ENCODE measurements at places on chromosomes 16 and 17.

DNA sequence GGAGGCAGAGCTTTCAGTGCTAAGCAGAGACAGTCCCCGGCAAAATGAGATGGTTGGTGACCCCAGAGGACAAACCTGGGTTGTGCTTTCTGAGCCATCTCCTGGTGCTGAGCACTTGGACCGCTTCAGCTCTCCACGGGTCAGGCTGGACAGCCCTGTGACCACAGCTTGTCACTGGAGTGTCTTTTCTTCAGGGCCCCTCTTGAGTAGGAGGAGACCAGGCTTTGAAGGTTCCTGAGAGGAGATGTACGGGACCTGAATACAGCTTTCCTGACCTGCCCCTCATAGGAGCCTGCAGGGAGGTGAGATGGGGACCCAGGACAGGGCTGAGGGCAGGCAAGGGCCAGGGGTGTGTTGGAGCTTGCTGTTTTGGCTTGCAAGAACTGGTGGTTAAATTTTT, 17.8 kb upstream of the ADGRG1 start:
- DNase-seq, result no peak

DNA sequence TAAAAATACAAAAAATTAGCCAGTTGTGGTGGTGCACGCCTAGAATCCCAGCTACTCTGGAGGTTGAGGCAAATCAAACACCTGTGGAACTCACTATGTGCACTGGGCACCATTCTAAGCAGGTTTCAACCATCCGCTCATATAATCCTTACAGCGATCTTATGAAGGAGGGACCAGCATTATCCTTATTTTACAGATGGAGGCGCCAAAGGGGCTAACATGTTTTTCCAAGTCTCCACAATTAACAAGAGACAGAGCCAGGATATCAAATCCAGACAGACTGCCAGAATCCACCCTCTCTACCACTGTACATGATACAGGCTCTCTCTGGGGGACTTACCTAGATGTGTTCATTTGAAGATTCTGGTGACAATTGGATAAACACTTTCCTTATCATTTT, 479.0 kb downstream of the XYLT1 start:
- no peak for DNase-seq

GRCh38 chr17:48054238-48055185, 6.4 kb downstream of the NFE2L1 start:
- DNase-seq, result peak; percentile 96

- no peak for DNase-seq
Measured at GRCh38 chr16:68907297-68907696, 64.0 kb downstream of the TANGO6 start.

GRCh38 chr16:77364770-77365169, 70.1 kb downstream of the ADAMTS18 start:
- DNase-seq, result no peak

GRCh38 chr17:278055-278675, 74.4 kb downstream of the RPH3AL start:
- no peak for DNase-seq

- DNase-seq, result no peak
Measured at GRCh38 chr17:10195090-10195805, 3.2 kb downstream of the GAS7 start.

DNA sequence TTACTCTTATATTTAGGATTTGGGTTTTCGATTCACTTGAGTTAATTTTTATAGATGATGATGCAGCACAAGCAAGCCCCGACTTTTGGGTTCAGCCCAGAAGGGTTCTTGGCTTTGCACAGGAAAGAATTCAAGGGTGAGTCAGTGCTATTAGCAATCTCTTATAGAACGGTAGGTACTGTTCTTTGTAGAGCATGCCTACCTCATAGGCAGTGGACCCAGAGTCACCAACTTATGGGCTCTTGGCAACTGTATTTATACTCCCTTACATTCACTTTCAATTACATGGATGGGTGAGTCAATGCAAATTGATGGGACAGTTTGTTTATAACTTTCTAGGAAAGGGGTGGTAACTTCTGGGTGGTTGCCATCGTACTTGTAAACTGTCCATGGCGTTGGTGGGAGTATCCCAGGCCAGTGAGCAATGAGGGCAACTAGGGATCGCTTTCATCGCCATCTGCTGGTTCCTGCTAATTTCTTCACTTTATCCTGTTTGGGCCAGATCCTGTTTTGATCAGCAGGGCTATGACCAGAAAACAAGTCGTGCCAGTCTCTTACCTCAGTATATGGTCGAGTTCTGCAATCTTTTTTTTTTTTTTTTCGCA, 362.6 kb downstream of the CNTNAP4 start:
- DNase-seq, result peak; percentile 65

- DNase-seq, result no peak
Measured at GRCh38 chr17:9020824-9021157, 519 bp upstream of the NTN1 start.

- peak; percentile 39 for DNase-seq
Measured at GRCh38 chr17:7043497-7044198, at the start of gene SLC16A11. SLC16A11 (minus strand) TSS chr17:7044092; CDS start chr17:7043513, 579 bp downstream.

DNA sequence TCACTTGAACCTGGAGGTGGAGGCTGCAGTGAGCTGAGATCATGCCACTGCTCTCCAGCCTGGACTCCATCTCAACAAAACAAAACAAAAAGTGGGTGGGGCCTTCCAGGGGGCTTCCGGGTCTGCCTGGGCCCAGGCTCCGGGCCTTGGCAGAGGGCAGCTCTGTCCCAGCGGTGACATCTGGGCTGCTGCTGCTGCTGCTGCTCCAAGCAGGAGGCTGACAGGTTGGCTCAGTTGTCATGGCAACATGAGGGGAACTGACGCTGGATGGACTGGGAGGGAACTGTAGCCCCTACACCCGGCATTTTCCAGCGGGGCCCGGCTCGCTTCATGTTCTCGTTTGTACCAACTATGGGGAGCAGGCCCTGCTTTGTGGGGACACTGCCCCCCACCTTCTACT, 4.0 kb downstream of the BAIAP3 start:
- DNase-seq, result peak; percentile 46

DNA sequence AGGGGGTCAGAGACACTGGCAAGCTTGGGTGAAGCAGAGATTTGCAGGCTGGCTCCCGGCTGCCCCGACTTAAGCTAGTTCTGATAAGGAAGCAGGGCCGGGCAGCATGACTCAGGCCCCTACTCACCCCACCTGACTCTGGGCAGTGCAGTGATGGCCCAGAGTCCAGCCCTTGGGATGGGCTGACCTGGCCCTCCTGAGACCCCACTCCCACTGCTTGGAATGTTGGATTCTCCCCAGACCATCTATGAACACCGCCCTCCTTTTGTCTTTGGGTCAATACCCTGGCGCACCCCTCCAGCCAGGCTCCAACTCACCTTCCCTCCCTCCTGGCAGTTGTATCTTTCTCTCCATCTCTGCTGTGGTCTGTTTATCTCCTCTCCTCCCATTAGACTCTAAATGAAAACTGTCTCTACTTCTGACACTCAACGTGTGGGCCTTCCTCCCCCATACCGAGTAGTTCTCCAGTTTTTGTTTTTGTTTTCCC, 21.0 kb downstream of the LGALS3BP start:
- DNase-seq, result no peak

DNA sequence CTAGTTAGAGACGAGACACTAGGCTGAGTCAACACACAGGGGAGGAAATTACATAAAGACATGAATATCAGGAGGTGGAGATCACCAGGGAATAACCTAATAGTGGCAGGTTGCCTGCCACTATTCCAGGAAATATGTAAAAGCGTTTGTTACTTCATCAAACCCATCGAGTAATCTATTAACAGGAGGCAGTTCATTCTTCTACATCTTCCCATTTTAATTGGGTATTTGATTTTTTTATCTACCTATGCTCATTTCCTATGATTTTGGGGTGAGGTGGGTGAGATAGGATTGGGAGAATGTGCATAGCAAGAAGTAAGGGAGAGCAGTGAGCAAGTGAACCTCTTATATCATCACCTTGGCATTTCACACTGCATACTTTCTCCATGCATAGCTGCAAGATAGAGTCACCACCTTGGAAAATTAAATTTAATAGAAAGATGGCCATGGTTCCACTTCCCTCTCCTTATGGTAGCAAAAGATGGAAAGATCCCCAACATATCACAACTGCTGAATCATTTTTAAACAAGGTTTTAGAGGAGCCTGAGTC, 312.2 kb downstream of the TMEM114 start:
- no peak for DNase-seq

DNA sequence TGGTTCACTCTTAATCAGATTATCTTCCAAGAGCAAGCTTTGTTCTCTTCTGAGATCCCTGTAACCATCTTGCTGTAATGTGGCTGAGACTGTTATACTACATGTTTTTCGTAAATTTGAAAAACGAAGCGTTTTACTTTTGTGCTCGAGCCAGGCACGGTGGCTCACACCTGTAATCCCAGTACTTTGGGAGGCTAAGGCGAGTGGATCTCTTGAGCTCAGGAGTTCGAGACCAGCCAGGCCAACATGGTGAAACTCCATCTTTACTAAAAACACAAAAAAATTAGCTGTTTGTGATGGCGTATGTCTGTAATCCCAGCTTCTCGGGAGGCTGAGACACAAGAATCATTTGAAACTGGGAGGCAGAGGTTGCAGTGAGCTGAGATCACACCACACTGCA, 7.8 kb downstream of the CUEDC1 start:
- no peak for DNase-seq

DNA sequence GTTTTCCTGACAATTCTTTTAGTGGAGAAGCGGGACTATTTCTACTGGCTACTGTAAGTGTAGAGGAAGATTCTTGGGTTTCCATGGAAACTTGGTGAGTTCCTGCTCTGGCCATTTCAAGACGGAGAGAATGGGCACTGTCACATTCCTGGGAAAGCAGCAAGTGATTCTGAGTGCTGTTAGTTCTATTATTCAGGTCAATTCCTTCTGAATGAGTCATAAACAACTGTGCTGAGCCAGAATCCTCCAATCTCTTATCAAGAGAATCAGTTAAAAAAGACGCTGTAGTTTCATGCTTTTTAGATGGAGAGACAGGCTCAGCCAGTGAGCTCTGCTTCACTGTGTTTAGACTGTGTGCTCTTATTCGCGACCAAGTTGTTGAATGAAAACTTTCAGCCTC, 19.6 kb downstream of the AKAP10 start:
- no peak for DNase-seq

GRCh38 chr17:27782791-27783206, 17.5 kb downstream of the NOS2 start:
- peak; percentile 35 for DNase-seq

- peak; percentile 56 for DNase-seq
Measured at GRCh38 chr17:6666077-6666521, 14.5 kb downstream of the C17orf100 start.

- no peak for DNase-seq
Measured at GRCh38 chr16:30186444-30186781, 3.0 kb downstream of the CORO1A start.

- DNase-seq, result no peak
Measured at GRCh38 chr16:4407543-4408322, 8.7 kb downstream of the CORO7 start.

GRCh38 chr17:80198144-80198661, 21.9 kb downstream of the SGSH start:
- DNase-seq, result no peak

GRCh38 chr16:77599793-77600415, 122.4 kb upstream of the NUDT7 start:
- peak; percentile 44 for DNase-seq

DNA sequence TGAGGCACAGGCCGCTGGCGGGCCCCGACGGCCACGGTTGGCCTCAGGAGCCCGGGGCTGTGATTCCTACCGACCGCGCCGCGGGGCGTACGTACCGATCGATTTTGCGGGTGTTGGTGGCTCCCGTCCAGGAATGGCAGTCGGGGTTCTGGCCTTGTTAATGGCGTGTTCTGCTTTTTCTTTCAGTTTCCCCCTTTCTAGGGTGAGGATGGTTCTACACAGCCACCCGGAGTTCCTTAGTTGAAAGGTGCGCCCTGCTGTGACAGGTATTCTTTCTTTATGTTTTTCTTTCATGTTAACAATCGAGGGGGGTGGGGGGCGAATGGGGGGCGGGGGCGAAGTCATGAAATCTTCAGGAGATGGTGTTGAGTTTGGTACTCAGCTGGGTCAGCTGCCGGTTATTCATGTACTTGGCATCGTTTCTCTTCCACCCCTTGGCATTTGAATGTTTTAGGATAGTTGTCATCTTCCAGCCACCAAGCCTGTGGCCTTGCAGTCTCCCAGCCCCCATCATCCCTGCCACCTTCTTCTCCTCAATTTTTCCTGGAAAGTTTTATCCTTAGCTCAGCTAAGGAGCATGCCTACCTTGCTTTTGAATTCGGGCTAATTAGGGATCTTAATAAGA, 802 bp downstream of the CYLD start:
- no peak for DNase-seq

- no peak for DNase-seq
Measured at GRCh38 chr17:29777663-29778062, 152.4 kb downstream of the SSH2 start.

GRCh38 chr16:56451753-56452689, 667 bp downstream of the OGFOD1 start:
- DNase-seq, result peak; percentile 65

DNA sequence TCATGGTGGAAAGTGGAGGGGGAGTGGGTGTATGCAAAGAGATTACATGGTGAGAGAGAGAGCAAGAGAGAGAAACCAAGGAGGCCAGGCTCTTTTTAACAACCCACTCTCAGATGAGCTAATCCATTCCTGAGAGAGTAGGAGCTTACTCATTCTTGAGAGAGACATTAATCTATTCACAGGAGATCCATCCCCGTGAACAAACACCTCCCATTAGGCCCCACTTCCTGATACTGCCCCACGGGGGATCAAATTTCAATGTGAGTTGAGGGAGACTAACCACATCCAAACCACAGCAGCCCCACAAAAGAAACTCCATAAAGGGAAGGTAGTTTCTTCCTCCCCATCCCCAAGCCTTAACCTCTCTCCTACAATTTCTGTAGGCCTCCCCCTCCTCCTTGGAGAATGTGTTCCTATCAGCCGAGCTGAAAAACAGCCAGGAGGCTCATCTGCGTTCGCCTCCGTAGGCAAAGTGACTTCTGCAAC, 450.0 kb downstream of the NPIPA7 start:
- DNase-seq, result no peak

GRCh38 chr16:63239065-63239570, 1202.9 kb upstream of the CDH8 start:
- no peak for DNase-seq

- DNase-seq, result no peak
Measured at GRCh38 chr17:80755650-80756405, 211.2 kb downstream of the RPTOR start.

GRCh38 chr17:56810891-56811775, 22.6 kb downstream of the C17orf67 start:
- DNase-seq, result no peak

GRCh38 chr16:66948837-66949225, 12.2 kb upstream of the CES3 start:
- DNase-seq, result no peak

GRCh38 chr16:80056324-80056723, 455.8 kb upstream of the MAF start:
- no peak for DNase-seq

GRCh38 chr17:2797637-2798036, 1.4 kb downstream of the RAP1GAP2 start:
- no peak for DNase-seq

Measured in BE2C (cell line).